ENCODE measurements at places on chromosomes 4 and X.

GRCh38 chrX:148609515-148610327, 109.3 kb downstream of the AFF2 start:
- DNase-seq = no peak

GRCh38 chrX:38561951-38562719, 793 bp downstream of the TSPAN7 start:
- peak; percentile 1 for DNase-seq

- no peak for DNase-seq
These were observed 67.9 kb downstream of the TAB3 start for GRCh38 chrX:30821116-30821515.

DNA sequence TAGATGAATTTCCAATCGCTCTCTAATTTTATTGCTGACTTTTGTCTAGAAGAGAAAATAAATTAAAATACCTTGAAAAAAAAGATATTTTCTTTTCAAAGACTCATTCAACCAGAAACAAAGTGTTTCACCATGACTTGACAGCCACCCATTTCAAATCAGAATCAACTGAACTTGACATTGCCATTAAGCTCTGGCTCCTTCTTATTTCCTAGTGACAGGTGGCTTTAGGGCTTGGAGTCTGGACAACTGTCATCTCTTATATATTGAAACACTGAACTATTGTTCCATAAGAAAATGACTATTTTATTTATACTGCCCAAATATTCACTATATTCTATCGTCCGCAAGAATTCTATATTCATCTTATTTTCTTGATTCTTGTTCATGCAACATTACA, 229.2 kb downstream of the SLC39A8 start:
- no peak for DNase-seq

- DNase-seq = no peak
These were observed 92.6 kb downstream of the FRYL start for GRCh38 chr4:48687313-48688051.

GRCh38 chr4:77734928-77735327, 84.2 kb downstream of the CNOT6L start:
- DNase-seq = no peak

DNA sequence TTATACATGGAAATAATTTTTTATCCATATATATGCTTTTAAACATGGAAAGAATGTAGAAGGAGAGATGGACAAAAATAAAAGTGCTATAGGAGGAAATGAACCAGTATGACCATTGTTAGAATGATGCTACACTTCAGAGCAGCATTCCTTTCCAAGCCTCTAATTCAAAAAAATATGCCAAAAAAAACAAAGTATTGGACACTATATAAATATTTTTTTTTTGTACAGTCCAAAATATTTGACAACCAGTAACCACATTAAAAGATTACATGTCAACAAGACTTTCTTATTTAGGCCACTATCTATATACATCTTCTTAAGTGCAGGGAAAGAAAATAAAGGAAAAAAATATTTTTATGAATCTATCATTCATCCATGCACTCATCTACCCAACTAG, 198.6 kb downstream of the LRBA start:
- no peak for DNase-seq

DNA sequence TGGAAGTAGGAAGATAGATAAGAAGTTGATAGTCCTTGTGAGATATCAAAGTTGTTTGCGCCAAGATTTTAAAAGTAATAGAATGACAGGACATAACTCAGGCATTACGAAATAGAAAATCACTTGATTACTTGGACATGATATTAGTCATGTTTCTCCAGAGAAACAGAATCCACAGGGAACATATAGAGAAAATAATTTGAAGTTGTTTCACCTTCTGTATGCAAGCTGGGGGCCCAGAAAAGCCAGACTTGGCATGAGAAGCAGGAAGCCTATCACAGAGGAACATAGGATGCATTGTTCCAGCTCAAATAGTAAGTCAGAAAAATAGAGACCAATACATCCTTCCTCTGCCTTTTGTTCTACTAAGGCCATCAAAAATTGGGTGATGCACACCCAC, 715.9 kb downstream of the TECRL start:
- no peak for DNase-seq

DNA sequence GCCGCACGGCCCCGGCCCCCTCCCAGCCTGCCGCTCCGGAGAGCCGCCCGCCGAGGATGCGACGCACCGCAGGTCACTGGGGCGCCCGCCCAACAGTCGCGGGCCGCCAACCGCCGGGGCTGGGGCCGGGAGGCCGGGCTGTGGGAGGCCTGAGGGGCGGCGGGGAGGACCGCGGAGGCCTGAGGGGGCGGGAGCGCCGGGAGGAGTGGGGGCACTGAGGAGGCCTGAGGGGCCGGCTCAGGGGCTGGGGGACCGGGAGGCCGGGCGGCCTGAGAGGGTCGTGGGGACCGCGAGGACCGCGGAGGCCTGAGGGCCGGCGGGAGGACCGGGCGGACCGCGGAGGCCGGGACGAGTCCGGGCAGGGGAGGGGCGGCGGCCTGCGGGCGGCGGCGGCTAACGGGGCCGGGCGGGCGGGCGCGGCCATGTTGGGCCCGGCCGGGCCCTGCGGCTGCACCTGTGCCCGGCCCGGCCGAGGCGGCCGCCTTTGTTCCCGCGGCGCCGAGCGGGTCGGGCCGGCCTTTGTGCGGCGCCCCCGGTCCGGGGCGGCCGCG, 353 bp downstream of the NSD2 start:
- no peak for DNase-seq

- no peak for DNase-seq
These were observed 290.6 kb upstream of the SLIT2 start for GRCh38 chr4:19961091-19961490.
